Stimulated activated CD8-positive, alpha-beta memory T cell treated with anti-CD3 and anti-CD28 coated beads, Interleukin-4, amount 100 ng/mL, for 4 hours (primary cell): ENCODE measurements at places on chromosomes 7 and 10.

- DNase-seq: no peak
Measured at GRCh38 chr10:76375761-76376160, 944.3 kb downstream of the LRMDA start.

DNA sequence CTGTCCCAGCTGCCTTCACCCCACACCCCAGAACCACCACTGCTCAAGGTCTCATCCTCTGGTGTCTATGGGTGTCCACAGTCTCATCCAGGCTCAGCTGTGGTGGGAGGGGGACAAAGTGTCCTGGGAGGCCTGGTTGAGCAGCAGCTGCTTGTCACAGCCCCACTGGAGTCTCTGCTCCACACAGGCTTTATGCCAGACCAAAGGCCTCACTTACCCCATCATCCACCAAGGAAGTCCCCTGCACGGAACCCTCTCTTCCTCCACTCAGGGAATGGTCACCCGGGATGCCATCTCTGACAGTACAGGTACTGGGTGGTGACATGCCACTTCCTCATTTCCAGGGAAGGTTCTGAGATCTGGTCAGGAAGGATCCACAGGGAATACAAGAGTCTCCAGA is 925.4 kb upstream of the ZNF722 start:
- DNase-seq: no peak

DNA sequence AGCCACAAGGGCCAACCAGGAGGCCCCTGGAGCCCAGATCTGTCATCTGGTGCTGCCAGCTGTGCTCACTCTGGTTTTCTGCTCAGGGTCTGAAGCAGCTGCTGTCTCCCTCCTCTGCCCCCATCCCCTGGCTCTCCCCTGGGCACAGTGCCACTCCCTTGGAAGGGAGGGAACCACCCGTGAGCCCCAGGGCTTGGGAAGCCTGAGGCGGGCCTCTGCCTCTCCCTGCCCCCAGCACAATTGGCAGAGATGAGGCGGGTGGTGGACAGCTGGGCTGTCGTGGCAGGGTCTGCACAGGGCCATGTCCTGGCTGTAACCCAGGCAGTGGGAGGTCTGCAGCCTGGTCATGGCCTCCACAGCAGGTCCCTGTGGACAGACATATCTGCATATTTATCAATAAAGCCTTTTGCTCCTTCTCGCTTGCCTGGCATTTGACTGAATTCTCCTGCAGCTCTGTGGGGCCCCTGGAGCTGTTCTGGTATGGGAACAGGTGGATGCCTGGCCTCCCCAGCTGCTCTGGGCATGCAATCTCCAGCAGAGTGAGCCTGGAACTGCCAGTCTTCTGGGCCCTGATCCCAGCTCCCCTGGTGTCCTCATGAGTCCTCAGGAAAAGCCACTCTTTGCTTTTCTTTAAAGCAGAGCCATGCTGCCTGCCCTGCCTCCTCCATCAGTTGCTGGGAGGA is 1.6 kb upstream of the ANKRD2 start:
- DNase-seq: no peak

DNA sequence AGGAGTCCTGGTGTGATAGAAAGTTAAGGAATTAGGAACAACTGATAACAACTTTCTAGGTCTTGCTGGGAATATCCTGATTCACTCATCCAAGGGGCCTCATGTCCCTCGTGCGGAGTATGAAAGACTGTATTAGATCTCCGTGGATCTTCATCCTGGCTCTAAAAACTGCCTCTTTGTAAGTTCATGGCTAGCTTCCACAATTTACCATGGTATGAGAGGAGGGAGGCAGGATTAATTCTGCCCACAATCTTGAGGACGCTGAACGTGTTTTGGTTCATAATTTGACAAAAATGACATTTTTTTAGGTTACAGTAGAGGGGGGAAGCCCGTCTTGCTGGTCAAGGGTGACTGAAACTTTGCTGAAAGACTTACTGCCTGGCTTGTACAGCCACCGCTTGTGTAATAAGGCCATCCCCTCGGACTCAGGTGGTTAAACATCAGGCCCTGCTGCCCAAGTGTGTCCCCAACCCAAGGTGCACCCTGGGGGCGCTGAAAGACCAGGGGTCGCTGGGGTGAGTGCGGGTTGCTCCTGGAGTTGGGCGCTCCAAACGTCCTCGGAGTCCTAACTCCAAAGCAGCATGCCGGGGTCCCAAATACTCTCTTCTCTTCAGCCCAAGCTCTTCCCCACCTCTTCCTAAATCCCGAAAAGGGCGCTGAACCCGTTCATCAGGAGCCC is 733 bp downstream of the HIBADH start:
- no peak for DNase-seq

- no peak for DNase-seq
Measured at GRCh38 chr7:137017221-137017620, 148.8 kb downstream of the CHRM2 start.

DNA sequence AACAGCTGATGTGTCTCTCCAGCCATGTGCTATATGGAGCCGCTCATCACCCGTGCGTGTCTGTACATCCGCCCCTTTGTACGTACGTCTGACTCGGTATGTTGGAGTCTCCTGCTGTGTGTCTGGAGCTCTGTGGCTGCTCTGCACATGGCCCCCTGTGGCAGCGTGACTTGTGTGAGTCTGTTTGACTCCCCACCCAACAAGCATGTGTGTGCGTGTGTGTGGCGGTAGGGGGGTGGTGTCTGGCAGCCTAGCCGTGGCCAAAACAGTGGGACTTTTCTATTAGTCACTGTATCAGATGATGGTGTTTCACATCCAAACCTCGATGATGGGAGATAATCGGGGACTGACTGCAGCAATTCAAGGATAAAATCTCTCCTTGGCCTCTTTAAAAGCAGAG is 94.1 kb downstream of the COL13A1 start:
- no peak for DNase-seq

GRCh38 chr10:98486421-98486820 is 39.7 kb upstream of the HPS1 start:
- DNase-seq: no peak

GRCh38 chr10:104339469-104340110 is 1.3 kb upstream of the ITPRIP start:
- no peak for DNase-seq

- no peak for DNase-seq
Measured at GRCh38 chr7:7491044-7491443, 44.6 kb downstream of the COL28A1 start.

- no peak for DNase-seq
Measured at GRCh38 chr7:94127026-94127425, 122.9 kb upstream of the BET1 start.

DNA sequence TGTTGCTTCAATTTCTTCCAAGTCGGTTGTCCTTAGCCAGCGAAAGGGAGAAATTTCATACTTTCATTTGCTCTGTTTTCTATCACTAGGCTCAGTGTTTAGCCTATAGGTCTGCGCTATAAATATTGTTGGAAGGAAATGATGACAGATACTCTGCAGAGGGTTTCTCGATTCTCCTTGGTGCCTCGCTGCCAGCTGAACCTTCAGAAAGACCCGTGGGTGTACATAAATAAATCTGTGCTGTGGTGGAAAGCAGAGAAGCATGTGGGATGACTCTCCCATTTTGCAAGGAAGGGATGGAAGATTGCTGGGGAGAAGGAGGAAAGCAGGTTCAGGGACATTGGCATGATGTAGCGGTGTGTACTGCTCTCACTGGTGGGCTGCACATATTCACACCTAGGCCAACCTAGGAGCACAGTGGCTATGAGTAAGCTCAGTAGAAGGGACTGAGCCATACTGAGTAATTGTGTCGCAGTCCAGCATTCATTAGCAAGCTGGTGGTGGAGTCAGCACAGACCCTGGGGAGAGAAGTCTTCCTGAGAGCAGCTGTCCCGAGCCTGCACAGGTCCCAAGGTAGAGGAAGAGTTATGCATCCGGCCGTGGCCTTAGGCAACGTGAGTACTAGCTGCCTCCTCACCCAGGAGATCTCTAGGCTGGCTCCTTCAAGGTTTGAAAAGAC is 50.5 kb downstream of the PNLIPRP3 start:
- no peak for DNase-seq

GRCh38 chr7:116087984-116088383 is 57.4 kb upstream of the TFEC start:
- DNase-seq: no peak

DNA sequence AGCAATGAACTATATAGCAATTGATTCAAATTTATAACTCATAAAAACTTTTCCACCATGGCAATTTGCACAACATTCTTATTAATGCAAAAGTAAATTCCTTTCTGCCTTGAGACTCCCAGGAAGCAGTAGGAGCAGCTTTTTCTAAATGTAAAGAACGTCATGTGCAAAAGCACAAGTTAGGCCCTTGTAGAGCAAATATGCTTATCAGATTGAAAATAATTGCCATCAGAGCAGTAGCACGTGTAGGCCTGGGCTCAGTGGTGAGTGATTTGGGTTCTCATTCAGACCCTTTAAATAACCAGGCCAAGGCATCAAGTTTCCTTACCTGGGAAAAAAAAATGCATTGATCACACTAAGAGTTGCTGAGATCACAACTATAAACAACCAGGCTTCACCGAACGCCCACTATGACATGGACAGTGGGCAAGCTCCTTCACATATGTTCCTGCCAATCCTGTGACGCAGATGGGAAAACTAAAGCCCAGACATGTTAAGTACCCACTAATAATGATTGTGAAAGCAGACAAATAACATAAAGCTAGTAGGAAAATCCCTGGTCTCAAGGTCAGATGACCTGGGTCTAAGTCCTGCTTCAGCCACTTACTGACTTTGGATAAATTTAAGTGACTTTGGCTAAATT is 22.1 kb upstream of the SAR1A start:
- DNase-seq: no peak

GRCh38 chr10:79190740-79191261 is 122.0 kb downstream of the ZMIZ1 start:
- no peak for DNase-seq

DNA sequence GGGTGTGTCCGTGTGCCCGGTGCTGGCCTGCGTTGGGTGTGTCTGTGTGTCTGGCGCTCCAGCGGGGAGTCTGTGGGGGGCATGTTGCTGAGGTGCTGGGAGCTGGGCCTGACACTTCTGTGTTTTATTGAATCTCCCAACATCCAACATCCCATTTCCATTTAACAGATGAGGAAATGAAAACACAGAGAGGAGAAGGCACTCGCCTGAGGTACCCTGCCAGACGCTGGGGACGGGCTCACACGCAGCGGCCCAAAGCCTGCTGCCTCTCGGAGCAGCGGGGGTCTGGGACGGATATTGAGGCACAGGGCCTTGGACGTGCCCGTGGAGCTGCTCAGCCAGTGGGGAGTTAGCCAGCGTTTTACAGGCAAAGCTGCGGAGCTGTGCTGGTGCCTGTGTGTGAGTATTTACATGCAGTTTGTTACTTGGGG is 133.9 kb downstream of the DNAJB6 start:
- no peak for DNase-seq

DNA sequence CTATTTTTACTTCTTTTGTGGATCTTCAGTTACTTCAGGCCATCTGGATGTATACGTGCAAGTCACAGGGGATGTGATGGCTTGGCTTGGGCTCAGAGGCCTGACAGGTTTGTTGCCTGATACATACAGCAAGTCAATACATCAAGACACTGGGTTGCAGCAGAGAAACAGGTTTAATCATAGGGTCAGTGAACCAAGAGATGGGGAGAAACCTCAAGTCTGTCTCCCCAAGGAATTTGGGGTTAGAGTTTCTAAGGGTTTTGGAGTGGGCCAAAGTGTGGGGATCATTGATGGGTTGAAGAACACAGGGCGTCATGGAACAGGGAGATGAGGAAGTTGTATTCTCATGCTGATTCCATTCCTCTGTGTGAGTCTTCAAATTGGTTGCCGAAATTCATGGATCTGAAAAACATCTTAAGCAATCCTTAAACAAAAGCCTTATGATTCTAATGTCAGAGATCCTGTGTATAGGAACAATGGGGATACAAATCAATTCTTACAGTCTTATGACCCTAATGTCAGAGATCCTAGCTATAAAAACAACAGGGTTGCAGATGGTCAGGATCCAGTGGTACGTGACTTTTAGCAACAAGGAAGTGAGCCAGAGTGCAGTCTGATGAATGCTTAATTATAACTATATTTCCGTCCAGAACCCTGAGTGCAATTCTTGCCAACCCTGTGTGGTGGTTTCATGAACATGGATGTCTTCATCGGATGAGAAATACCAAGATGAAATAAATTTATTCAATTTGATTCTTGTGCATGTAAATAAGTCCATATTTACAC is 18.9 kb downstream of the OTUD1 start:
- no peak for DNase-seq

DNA sequence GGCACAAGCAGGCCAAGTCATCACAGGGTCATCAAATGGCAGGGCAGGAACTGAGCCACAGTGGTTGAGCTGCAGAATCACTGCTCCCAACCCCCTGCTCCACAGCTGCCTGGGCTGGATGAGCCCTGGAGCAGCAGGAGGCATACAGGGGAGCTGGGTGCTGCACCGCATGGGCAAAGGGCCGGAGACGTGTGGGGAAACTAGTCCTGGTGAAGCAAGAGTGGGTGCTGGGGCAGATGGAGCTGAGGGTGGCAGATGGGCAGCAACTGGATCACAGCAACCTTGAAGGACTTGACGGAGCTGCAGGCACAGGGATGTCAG is 16.0 kb upstream of the VOPP1 start:
- DNase-seq: no peak

- DNase-seq: no peak
Measured at GRCh38 chr10:62540389-62540788, 166.2 kb downstream of the ZNF365 start.

DNA sequence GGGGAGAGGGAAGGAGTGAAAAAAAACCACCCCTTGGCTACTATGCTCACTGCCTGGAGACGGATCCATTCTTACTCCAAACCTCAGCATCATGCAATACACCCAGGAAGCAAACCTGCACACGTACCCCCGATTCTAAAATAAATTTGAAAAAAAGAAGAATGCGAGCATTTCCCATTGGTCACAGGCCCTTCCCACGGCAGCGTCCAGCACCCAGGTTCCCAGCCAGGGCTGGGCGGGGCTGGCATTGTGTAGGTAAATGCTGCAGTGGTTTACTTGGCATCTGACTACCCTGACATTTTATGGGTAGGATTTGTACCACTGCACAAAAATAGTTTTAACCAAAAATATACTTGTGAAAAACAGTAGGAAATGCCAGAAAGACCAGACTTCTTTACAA is 418.9 kb downstream of the DNAJB6 start:
- DNase-seq: no peak

GRCh38 chr7:105480931-105481330 is 41.1 kb downstream of the PUS7 start:
- DNase-seq: no peak

DNA sequence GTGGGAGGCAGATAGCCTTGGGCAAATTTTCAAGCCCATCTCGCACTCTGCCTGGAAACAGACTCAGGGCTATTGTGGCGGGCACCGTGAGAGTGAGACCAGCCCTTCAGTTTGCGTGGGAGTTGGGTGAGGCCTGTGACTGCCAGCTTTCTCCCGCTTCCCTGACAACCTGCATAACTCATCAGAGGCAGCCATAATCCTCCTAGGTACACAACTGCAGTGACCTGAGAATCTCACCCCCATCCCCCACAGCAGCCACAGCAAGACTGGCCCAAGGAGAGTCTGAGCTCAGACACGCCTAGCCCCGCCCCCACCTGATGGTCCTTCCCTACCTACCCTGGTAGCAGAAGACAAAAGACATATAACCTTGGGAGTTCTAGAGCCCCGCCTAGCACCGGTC is 275.4 kb downstream of the GRID1 start:
- no peak for DNase-seq
